ENCODE measurements at places on chromosomes 6 and 20.
A peak's percentile ranks its signal among the peaks of the same experiment; 100 is the strongest.

- no peak for DNase-seq
Measured at GRCh38 chr20:63967330-63968135, 2.2 kb downstream of the ZNF512B start.

DNA sequence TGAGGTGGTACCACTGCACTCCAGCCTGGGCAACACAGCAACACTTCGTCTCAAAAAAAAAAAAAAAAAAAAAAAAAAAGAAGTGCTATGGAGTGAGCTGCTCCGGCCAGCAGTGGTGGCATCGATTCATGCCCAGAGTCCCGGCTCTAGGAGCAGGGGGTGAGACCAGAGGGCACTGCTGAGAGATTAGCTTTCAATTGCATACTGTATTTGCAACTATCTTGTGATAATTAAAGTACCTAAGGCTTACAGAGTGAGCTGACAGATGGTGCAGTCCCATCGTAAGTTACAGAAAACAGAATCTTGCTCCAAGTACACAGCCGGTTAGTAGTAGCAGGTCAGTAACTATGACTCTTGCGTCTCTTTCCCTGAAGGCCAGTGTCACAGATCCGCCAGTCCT is 31.5 kb downstream of the TMEM14B start:
- no peak for DNase-seq

DNA sequence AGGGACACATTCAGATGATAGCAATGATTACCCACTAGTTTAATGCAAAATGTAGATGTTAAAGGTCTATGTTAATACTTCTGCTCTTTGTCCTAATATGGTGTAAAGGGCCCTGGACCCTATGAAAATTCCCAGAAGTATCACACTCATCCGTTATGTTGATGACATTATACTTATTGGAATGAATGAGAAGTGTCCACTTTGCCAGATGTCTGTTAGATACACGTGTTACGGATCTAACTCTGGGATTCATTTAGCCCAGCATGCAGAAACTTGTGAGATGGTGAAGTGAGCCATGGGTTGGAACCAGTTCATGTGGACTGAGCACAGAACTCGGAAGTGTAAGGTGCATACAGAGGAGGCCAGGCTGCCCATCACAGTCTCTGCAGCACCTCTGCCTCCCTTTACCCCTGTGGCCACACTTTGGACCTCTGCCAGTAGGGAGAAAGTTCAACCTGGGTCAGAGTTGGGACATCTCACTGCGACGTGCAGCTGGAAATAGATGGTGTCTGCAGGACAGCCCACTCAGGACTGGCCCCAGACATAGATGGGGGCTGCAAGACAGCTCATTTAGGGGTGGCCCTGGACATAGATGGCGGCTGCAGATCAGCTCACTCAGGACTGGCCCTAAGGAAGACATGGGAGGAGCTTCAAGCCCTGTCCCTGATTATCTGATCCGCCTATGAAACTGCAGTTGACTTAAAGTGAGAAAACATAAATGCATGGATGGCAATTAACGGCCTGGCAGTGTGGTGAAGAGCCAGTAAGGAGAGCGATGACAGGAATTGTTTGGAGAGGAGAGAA is 71.2 kb upstream of the THBS2 start:
- DNase-seq = no peak

- peak; percentile 32 for DNase-seq
Measured at GRCh38 chr6:154292855-154293519, 63.6 kb downstream of the IPCEF1 start.

- no peak for DNase-seq
Measured at GRCh38 chr20:31815408-31816188, 3.6 kb upstream of the MYLK2 start.

DNA sequence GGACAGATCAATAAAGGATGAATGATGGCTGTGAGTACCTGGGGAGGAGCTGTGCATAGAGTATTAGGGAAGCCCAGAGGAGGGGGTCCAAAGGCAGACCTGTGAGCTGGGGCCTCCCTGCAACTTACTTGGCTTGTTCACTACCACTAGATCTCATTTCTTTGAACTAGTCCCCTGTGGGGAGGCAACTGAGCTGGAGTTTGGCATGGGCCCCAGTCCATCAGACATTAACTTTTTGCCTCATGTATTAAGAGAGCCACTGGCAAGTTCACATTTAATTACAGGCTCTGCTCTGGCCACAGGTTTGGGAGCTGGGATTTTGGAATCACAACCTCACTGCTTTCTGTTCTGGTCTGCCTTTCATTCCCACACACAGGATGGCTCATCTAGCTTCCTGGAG is 254.1 kb downstream of the PRL start:
- DNase-seq = no peak

DNA sequence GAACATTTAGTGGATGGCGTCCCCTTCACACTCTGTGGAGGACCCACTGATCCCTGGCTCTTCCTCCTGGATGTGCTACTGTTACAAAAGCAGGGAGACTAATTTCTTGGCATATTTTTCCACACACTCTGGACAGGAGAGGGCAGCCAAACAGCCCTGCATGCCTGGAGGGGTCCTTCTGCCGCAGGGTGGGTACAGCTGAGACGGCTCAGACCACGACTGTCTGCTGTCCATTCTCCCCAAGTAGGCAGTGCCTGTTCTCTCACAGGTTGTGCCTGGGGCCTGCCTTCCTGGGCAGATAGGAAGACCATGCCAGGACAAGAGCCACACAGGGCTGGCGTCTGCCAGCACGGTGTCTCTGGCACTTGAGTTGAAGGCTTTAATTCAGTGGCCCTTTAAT is 260.1 kb downstream of the FOXC1 start:
- DNase-seq = no peak

DNA sequence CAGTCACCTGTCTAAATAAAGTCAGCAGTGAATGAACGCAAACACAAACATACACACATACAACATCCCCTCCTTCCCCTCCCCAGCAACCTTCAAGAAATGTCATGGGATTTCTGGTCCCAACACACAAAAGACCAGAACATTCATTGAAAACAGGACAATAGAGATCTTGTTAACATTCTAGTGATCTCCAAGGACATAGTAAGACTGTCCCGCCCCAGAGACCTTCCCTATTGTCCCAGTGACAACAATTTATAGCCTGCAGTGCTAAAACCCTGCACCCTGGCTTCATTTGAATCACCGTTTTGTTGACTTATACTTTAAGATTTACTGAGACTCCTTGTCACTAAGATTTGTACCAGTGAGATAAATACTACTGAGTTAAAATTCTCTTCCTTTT is 143.9 kb upstream of the NOX3 start:
- no peak for DNase-seq

GRCh38 chr6:7129784-7130569 is 22.2 kb downstream of the RREB1 start:
- peak; percentile 97 for DNase-seq

DNA sequence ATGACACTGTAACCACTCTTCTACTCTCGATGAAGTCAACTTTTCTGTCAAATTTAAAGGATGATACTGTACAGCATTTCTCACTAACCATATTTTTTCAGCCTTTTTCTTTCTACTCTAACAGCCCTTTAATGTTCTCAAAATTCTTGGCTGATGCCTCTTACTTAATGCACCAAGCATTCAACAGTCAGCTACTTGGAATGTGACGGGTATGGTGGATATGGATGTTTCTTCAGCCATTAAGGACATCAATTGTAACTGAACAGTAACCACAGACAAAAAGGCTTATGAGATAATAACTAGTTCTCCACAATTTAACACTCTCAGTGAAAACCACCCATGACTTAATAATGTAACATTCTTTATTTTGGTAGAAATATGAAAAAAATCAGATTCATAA is 467.2 kb upstream of the ZNF337 start:
- no peak for DNase-seq
